ENCODE measurements at places on chromosomes 1 and 21. TPM values are rescaled to one million over a fixed set of nuclear protein-coding genes. Genes with fewer than 3 reads are reported as not detected.

MFAP2 gene
- total RNA-seq: 7.9 TPM

SPRTN gene
- total RNA-seq: 7.7 TPM

C1orf50 gene
- 5.1 TPM for total RNA-seq

PLEKHA6 gene
- 19.8 TPM for total RNA-seq

OR2G6 gene
- 0.03 TPM for total RNA-seq

C8B gene
- total RNA-seq: not detected

TBX19 gene
- total RNA-seq: 0.84 TPM

KDM1A gene
- 32.1 TPM for total RNA-seq

NTNG1 gene
- total RNA-seq: 0.26 TPM

C4BPA gene
- total RNA-seq: not detected

TRABD2B gene
- 7.6 TPM for total RNA-seq

LENEP gene
- total RNA-seq: not detected

CDA gene
- total RNA-seq: 6.5 TPM
